ENCODE measurements at places on chromosomes 16 and 17.

DNA sequence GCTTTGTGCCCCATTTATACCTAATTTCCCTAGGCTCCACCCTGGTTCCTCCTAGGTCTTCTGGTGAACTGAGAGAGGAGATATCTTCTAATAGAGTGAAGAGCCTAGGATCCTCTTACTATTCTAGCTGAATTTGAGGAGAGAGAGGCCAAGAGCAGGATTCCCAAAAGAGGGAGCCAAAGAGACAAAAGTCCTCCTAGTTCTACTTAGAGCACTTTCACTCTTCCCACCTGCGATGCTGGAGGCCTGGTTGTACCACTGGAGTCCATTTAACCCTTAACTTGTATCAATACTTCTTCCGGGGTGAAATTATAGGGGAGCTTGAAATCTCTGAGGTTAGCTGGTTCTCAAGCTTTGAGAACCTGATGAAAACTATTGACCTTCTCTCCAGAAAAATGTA, 3.4 kb upstream of the SSH2 start:
- DNase-seq, result no peak

DNA sequence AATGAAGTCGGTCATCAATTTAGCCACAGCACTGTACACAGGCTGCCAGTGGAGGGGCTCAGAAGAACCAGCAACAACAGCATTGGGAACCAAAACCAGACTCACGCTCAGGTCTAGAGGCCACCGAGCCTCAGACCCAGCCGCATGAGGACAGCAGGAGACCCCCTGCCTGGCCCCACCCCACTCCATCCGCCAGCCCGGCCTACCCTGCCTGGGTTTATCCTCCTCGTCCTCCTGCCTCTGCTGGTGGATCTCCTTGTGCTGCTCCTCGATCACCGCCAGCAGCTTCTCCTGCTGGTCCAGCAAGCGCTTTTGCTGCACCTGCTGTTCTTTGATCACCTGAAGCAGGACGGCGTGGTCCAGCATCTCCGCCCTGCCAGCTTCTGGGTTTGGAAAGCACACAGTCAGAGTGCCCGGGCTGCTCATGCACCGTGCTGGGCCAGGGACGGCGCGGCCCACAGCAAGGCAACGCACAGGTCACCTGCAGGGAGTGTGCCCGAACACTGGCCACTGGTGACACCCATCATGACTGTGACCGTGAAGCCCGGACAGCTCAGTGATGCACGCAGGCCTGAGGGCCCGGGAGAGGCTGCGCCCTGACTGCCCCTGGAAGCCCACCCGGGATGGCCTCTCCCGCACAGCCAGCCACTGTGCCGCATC, 7.7 kb downstream of the NDUFAF8 start:
- DNase-seq, result no peak

DNA sequence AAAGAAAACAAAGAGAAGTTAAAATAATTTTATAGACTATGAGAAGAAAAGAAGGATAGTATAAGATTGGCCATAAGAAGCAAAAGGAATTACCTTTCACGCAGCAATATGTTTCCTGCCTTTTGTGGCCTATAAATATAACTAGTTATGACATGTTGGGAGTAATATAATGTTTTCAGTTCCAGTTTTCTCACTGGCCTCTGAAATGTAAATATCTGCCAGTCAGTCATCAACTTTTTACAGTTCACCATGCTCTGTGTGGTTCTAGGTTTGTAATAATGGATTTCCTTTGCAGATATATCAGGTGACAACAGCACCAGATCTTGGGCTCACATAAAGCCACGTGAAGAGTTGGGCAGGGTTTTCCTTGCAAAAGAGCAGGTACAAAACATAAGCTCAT, 94.3 kb downstream of the ABCA8 start:
- DNase-seq, result no peak

DNA sequence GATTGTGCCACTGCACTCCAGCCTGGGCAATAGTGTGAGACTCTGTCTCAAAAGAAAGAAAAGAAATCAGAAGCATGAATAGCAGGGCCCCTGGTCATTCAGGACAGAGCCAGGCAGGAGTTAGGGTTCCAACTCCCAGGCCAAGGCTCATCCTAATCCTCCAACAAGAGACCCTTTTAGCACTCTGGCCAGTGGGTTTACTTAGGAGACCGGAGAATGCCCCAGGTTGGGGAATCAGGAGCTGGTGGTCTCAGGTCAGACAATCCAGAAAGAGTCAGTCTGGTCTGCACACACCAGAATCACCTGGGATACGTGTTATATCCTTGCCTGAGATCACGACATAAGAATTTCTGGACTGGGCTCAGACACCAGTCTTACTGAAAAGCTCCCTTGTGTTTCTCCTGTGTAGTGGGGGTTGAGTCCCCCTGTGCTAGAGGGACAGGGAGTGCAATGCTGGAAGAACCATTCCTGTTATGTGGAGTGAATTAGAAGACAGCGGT, 48.7 kb downstream of the CCDC42 start:
- DNase-seq, result no peak

DNA sequence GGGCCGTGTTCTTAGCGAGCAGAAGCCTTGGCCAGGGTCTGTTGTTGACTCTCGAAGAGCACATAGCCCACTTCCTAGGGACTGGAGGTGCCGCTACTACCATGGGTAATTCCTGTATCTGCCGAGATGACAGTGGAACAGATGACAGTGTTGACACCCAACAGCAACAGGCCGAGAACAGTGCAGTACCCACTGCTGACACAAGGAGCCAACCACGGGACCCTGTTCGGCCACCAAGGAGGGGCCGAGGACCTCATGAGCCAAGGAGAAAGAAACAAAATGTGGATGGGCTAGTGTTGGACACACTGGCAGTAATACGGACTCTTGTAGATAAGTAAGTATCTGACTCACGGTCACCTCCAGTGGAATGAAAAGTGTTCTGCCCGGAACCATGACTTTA, 18.5 kb downstream of the RSPRY1 start:
- no peak for DNase-seq

DNA sequence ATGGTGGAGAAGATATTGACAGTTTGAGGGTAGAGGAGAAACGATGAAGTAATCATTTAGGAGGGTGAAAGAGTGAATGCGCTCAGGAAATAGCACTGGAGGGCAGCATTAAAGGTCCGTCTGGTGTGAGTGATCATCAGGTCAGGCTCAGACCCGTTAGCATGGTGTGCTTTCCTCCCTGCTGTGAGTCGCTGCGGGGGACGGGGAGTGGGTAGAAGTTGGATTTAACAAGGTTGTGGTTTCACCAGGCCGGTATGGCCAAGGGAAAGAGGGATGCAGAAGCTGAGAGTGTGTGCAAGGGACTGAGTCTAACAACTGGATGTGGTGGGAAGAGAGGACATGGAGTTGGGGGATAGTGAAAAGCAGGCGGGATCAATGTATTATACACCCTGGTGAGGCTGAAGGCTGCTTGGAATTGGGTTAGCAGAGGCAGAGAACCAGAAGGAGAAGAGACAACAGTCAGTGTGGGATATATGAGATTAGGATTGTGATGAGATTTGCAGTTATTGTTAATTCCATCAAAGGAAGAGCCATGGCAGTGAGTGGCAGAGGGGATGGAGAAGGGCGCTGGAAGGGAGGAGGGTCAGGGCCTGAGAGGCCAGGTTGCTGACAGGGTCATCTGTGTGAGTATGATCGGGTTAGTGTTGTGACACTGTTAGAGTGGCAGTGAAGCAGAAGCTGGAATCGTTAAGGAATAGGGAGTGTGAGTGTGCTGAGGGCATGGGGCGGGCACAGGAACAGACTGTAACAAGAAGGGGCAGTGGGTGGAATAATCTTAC, 59.0 kb upstream of the TBX2 start:
- DNase-seq, result no peak

GRCh38 chr17:65638221-65638975, 77.0 kb upstream of the AXIN2 start:
- peak; percentile 56 for DNase-seq

- no peak for DNase-seq
These were observed 187.5 kb upstream of the CDH11 start for GRCh38 chr16:65309354-65309753.

DNA sequence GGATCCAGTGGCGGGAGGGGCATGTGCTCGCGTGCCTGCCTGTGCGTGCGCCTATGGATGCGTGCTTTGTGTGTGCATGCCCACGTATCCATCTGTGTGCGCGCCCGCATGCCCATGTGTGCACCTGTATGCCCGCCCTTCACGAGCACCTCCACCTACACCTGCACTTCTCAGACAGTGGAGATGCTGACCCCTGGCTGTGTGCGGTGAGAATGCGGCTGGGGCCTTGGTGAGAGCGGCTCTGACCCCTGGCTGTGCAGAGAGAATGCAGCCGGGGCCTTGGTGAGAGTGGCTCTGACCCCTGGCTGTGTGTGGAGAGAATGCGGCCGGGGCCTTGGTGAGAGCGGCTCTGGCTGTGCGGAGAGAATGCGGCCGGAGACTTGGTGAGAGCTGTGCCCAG, 33.9 kb downstream of the AXIN1 start:
- DNase-seq, result no peak

- DNase-seq, result no peak
These were observed 18.4 kb downstream of the MIEF2 start for GRCh38 chr17:18278867-18279266.

DNA sequence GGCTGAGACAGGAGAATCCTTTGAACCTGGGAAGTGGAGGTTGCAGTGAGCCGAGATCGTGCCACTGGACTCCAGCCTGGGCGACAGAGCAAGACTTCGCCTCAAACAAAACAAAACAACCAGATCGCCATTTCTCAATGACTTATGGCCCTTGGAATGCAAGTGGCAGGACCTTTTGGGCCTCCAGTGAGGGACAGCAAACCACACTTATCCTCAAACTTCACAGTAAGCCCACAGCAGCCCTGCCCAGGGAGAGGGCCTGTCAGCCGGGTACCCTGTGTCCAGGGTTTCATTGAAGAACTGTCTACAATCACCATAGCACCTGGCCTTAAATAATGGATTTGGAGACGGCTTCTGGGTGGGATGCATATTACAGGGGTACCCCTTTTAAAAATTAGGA, 11.7 kb downstream of the TRAF4 start:
- no peak for DNase-seq

GRCh38 chr17:47213540-47213939, 4.4 kb downstream of the MYL4 start:
- no peak for DNase-seq

DNA sequence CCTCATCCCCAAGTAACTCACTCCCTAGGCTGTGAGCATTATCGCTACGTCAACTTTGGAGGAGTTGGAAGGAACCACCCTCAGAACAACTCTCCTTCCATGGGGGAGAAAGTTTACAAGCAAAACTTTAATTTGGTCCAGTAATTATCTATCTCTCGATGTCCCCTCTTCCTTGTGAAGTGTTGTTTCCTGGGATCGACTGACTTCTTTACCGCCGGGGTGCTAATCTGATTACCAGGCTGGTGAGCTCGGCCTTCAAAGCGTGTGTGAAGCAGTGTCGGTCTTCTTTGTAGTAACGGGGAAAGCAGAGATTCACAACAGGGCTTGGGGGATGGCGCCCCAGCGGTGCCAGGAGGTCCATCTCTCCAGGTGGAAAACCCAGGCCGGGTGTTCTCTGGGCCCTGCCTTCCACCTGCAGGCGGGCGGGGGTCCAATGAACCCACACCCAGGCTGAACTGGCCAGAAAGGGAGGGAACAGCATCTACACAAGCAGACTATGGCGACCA, 14.5 kb upstream of the FOXF1 start:
- DNase-seq, result no peak

DNA sequence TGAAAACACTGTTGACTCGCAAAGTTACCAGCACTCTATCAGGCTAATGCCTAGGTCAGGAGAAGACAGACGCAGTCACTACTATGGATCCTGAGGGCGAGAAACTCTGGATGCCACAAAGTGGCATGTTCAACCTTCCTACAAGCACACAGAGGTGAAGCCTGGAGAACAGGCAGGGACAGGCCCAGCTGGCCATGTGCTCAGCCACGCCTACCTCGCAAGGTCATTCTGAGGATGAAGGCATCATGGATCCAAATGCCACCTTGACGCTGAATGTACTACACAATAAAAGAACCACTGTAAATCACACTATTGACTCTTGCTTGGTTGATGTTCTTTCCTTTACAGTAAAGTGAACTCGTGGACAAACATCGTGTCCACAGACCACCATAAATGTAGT, 85.8 kb downstream of the ANKRD11 start:
- DNase-seq, result no peak

- peak; percentile 90 for DNase-seq
These were observed at the start of the genes C16orf86 and ENKD1 for GRCh38 chr16:67666559-67667452. Gene C16orf86, plus strand, starts transcription at chr16:67666814. Its CDS starts 157 bp downstream, at chr16:67666971. Gene ENKD1, minus strand, starts transcription at chr16:67666750. Its CDS starts 308 bp downstream, at chr16:67666442.

- peak; percentile 51 for DNase-seq
These were observed 957.1 kb upstream of the RBFOX1 start for GRCh38 chr16:6375465-6376075.

GRCh38 chr17:6170349-6170748, 100.2 kb downstream of the WSCD1 start:
- no peak for DNase-seq

GRCh38 chr16:12406158-12406557, 397.5 kb downstream of the CPPED1 start:
- DNase-seq, result no peak

DNA sequence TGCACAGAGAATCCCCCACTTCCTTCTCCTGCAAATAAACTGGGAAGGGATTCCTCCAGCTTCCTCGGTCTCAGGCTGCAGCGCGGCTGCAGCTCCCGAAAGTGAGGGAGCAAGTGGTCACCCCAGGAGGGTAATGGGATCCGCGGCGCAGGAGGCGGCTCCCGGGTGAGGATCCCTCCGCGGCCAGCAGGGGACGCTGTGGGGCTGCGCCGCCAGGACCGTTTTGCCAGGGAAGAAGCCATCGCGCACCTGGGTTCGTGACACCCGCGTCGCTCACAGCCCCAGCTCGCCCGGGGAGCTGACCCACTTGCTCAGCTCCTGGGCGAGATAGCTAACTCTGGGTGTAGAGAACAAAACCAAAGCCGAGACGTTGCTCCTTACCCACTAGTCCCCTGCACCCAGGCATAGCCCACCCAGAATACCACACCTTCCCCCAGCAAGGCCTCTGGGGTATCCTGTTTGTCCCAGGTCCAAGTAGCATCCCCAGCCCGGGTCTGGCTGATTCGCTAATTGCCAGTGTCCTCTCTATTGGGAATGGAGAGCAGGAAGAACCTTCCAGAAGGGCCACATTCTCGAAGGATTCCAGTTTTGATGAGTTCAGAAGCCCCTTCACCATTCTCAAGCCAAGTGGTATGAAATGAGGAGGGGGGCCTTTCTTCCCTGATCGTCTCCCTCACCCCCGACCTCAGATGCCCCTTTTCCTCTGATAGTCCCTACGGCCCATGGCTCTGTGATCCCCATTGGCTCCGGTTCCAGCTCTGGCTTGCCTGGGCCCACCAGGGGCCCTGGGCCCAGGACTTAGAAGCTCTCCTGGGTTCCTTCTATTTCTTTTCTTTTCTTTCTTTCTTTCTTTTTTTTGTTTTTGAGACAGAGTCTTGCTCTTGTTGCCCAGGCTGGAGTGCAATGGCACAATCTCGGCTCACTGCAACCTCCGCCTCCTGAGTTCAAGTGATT, 14.1 kb downstream of the CYGB start:
- peak; percentile 84 for DNase-seq

DNA sequence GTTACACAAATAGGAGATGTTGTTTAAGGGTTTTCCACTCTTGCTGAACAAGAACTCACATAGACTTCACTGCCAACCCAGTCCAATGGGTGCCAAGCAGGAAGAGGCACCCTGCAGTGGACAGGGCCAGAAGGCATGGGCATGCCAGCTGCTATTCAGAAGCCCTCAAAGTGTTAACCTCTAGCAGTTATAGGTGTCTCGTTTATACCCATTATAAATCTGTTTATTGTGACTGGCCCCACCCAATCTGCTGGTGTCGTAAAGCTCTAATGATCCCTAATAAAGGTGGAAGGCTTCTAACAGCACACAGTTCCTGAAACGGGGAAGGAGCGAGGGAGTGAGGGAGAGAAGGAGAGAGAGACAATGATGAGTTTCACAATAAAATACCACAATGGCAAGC, 23.9 kb downstream of the HNF1B start:
- no peak for DNase-seq

- DNase-seq, result no peak
These were observed 56.0 kb upstream of the FA2H start for GRCh38 chr16:74830648-74831047.

Measured in right hindlimb (tissue), 1 donor.